ENCODE measurements at places on chromosomes 5 and 9. TPM values are rescaled to one million over a fixed set of nuclear protein-coding genes. Genes with fewer than 3 reads are reported as not detected.

The PSIP1 gene
- total RNA-seq = 61.1 TPM

The PRLR gene
- 0.13 TPM for total RNA-seq

The PTGER4 gene
- total RNA-seq = 1.8 TPM

The ANKRD18A gene
- total RNA-seq = 15.7 TPM

The CCIN gene
- total RNA-seq = 0.07 TPM

Data from A549 treated with CpdA at 1 μM for 4 hours (cell line).